ENCODE measurements at places on chromosomes 11 and 22.

DNA sequence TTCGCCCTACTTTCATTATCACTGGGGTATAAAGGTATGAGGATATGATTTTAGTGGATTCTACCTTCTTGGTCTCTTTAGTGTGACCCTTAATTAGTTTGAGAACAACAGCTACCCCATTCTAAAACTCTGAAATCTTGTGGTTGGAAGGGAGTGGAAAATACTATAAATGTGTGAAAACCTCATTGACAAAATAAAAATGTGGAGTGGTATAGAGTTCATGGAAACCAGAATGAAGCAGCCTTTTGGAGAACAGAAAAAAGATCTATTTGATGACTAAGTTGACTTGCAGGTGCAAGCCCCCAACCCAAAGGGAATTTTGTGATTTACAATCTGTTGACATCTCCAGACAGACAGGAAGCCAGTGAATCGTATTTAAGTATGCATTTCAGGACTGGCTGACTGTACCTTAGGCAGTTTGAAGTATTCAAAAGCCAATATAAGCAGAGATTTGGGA lies 75.8 kb downstream of the GAS2 start:
- DNase-seq, result no peak

DNA sequence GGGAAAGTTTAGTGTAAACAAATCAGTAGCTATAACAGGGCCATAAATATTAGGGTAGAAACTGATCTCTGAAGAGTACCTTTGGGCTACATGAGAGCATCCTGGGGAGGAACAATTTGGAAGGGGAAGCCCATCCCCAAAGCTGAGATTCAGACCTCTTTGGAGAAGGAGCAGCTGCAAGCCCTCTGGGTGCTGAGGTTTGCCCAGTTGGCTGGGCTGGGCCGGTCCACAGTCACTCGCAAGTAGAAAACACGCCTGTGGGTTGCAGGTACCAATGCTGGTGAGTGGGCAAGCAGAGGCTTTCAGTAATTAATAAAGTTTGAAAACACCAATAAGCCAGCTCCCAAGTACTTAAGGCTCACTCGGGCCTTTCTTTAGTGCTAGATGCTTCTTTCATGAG lies 124.5 kb downstream of the ARHGAP8 start:
- DNase-seq, result no peak

DNA sequence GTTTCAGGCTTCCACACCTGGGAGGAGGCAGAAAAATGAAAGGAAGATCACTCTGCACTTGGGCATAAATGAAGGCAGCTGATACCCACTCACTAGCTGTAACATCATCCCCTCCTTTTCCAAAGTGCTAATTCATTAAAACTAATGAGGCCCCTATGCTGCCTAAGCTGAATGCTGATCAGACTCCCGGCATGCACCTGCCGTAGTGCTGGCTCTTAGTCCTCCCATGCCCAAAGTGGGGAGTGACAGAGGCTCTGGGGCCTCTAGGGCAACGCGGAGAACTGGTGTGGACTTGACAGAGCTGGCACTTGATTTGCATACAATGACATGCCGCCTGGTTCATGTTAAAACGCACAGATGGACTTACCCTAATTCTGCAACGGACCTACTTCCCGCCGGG lies 96.5 kb upstream of the NCAM1 start:
- no peak for DNase-seq

DNA sequence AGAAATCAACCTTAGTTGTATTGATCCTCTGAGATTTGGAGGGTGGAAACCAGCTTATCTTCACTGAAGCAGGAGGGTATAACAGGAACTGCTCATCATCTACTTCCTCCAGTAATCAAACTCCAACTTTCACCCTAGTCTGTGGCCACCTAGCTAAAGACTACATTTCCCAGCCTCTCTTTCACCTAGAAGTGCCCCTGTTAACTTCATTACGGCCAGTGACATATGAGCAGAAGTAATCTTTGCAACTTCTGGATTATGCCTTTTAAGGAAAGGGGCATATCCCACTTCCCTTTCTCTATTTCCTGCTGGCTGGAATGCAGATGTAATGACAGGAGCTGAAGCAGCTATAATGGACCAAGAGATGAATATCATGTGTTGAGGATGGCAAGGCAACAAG lies 7.6 kb upstream of the VPS37C start:
- no peak for DNase-seq

DNA sequence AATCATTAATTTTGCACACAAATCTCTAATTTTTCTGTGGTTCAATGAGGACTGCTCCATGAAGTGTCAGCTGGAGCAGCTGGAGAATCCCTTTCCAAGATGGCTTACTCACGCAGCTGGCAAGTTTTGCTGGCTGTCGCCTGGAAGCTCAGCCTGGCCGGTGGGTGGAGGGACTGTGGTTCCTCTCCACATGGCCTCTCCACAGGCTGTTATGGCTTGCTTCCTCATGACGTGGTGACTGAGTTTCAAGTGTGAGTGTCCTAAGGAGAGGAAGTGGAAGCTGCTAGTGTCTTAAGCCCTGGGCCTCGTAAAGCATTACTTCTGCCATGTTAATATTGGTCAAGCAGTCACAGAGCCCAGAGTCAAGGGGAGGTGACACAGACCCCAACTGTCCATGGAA lies 14.0 kb upstream of the NRIP3 start:
- no peak for DNase-seq

DNA sequence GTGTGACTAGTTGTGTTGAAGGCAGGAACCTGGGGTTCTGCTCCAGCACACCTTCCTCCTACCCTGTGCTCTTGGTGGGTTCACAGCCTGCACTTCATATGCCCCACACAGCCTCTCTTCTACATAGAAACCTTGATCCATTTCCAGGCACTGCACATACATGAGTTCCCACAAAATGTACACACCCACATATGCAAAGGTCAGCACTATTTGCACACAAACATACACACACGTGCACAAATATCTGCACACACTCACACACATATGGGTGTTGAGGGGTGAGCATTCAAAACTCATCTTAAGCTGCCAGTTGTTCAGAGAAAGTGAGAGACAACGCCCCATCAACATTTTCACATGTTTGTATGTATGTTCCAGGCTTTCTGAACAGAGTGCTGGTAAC lies 201.0 kb downstream of the BARX2 start:
- no peak for DNase-seq

DNA sequence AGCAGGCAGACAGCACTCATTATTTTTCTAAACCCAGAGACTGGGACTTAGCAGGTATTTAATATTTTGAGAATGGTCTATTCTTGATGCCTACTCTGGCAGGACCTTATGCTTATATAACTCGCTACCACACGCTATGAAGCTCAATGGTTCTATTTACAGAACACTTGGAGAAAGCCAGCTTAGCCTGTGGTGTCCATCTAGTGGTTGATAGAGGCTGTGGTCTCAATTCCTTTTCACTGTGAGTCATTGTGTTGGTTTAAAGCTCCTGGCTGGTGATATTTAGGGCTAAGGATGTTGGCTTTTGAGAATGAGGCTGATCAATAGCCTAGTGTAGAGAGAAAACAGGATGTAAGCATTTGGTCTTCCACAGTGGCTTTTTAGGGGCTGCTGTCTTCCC lies 206.4 kb downstream of the DBX1 start:
- DNase-seq, result no peak

GRCh38 chr11:65260756-65261590 lies 789 bp upstream of the POLA2 start:
- DNase-seq, result no peak

- DNase-seq, result no peak
Measured at GRCh38 chr11:32116668-32117067, 25.8 kb downstream of the RCN1 start.

DNA sequence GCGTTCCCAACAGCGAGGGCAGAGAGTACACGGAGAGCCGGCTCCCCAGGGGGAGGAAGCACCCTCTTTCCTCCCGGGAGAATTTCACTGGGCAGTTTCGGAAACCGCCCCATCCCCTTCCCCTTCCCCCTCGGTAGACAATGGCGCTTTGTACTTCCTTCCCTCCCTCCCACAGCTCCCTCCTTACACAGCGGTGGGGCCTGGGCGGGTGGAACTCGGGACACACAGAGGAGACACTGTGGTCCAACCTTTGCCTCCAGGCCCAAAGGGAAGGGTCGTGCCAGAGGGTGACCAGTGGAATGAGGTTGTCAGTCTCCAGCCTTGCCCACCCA lies 4.3 kb downstream of the SMTN start:
- DNase-seq, result no peak

DNA sequence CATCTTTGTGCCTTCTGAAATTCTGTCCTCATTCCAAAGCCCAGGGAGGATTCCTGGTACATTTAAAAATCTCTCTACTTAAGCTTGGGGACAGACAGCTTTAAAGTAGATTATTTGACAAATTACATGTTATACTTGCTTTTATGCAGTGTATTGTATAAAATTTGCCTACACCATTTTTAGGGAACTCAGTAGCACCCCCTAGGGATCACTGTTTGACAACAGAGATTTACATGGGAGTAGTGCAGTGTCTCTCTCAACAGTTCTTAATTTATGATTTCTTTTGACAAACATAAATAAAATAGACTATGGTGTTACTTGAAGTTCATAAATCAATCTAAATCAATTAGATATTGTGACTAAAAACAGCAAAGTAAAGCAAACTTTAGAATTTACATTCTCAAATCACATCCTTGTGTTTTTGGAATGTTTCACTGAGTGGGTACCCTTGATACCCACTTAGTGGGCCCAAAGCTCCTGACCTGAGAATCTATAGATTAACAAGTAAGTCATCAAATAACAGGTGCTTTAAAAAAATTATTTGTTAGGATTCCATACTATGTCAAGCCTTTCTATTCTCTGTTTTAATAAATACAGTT lies 428.8 kb downstream of the DYNC2H1 start:
- no peak for DNase-seq

- no peak for DNase-seq
Measured at GRCh38 chr11:113952070-113952469, 22.8 kb upstream of the HTR3A start.

DNA sequence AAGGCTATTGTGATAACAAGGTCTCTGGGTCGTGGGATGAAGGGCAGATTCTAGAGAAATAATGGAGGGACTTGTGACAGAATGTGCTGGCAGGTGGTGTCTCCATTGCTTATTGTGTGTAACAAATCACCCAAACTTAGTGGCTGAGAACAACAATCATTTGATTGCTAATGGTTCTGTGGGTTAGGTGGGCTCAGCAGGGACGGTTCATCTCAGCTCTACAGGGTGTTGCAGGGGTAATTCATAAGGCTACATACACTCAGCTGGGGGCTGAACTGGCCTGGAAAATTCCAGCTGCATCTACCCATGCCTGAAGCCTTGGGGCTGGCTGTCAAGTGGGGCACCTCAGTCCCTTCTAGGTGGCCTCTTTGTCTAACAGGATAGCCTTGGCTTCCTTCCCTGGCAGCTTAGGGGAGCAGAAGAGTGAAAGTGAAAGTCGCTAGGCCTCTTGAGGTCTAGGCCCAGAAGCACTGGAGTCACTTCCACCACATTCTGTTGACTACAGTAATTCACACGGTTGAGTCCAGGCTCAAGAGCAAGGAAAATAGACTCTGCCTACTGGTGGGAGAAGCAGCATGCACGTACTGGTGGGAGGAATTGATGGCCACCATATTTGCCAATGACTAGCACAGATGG lies 308.9 kb downstream of the MN1 start:
- DNase-seq, result no peak

GRCh38 chr11:127471662-127472061 lies 471.1 kb upstream of the KIRREL3 start:
- DNase-seq, result no peak

- DNase-seq, result no peak
Measured at GRCh38 chr22:28398355-28398754, 281.3 kb downstream of the TTC28 start.

DNA sequence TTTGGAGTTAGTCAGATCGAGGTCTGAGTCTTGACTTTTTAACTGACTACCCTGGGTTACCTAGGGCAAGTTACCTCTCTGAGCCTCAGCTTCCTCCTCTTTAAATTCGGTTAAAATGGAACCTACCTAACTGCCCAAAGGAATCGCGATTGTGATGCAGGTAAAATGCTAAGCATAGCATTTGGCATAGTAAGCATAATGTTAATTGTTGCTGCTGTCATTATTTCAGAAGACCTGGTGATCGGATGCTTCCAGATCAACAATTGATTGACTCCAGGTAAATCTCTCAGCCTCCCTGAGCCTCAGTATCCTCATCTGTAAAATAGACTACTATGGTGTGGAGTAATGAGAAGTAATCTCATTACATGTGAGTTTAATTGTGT lies 550 bp upstream of the SLC43A1 start:
- no peak for DNase-seq

- DNase-seq, result no peak
Measured at GRCh38 chr11:81674211-81674610, 1059.5 kb downstream of the FAM181B start.

DNA sequence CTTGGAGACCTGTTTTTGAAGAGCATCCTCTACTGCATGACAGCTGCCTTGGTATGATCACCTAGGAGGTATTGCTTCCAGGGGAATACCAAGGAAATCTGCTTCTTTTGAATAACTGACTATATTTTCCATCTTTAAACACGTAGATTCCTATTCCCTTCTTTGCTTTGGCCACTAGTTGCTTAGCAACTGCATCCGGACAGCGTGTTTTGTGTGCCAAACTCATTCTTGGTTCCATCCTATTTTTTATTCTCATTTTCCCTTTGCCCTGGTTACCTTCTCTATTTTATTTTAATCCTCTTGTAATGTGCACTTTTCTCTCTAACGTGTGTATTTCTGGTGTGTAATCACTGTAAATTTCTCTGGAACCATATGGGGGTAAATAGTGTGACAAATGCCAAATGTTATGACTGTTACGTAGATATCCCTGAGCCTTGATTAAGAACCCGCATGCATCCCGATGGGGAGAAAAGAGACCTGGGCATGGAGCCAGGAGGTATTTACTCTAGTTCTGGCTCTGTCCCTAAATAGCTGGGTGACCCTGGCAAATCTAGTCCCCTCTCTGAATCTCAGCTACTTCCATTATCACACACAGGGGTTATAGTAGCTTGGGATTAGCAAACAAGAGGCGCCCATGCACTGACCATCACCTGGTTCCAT lies 241.7 kb downstream of the MIAT start:
- DNase-seq, result no peak

- DNase-seq, result no peak
Measured at GRCh38 chr11:61974766-61975631, 7.6 kb upstream of the FTH1 start.

GRCh38 chr11:122668562-122669090 lies 13.1 kb downstream of the UBASH3B start:
- no peak for DNase-seq

DNA sequence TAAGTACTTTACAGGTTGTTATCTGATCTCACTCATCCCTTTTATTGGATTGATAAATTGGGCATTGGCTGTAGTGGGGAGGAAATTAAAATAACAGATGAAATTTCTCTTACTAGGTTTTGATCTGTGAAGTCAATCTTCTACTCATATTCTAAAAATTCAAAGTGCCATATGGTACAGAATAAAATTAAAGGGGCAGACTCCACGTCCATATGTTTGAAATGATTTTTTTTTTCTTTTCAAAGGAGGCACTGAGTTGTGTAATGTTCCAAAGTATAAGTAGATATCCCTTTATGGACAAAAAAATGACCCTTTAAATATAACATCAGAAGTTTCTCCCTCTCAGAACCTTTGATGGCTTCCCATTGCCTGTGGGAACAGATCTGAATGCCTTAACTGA lies 207.4 kb downstream of the DBX1 start:
- DNase-seq, result no peak

GRCh38 chr11:130408401-130408890 lies 20.0 kb downstream of the ADAMTS8 start:
- no peak for DNase-seq

GRCh38 chr11:131800452-131800851 lies 430.0 kb downstream of the NTM start:
- DNase-seq, result no peak

GRCh38 chr11:35559949-35560348 lies 34.5 kb upstream of the PAMR1 start:
- DNase-seq, result no peak
